Cerebellar nuclear complex (tissue), 1 donor: ENCODE measurements at places on chromosomes 11 and 22.

- no peak for DNase-seq
Measured at GRCh38 chr22:36197514-36198146, 4.0 kb downstream of the APOL4 start.

DNA sequence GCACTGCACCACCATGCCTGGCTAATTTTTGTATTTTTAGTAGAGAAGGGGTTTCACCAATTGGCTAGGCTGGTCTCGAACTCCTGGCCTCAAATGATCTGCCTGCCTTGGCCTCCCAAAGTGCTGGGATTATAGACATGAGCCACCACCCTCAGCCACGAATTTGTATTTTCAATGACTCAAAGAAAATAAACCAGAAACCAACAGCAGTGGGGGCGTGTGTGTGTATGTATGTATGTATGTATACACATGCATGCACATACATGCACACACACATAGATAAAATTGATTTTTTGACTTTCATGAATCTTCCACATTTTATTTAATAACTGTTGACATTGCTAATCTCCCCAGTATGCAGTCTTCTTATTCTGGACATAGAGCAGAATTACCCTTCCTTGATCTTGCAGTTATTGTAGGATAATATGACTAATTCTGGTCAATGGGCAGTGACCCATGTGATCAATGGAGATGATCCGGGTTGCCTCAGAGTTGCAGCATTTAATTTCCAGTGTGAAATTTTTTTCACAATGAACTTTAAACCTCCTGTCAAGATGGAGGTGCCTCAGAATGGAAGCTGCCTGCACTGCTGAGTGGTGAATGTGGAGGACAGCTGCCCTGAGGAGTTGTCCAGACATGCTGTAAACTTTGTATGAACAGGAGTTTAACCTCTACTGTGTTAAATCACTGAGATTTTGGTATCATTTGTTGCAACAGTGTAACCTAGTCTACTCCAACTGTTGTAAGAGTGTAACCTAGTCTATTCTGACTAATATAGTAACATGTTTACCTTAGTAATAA, 12.8 kb upstream of the PTPN5 start:
- DNase-seq = no peak

DNA sequence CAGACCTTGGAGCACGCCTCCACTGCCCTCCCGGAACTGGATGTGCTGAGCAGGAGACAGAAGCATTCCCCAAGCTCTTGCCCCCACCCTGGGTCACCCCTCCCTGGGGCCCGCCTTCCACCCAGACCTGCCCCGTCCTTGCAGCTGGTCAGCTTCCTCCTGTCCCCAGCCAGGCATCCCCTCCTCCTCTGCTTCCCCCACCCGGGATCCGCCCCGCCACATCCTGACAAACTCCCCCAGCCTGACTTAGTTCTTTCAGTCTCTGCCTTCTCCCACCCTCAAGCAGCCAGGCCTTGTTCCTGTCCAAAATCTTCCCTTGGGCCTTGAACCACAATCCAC, 1.1 kb upstream of the PLXNB2 start:
- no peak for DNase-seq

DNA sequence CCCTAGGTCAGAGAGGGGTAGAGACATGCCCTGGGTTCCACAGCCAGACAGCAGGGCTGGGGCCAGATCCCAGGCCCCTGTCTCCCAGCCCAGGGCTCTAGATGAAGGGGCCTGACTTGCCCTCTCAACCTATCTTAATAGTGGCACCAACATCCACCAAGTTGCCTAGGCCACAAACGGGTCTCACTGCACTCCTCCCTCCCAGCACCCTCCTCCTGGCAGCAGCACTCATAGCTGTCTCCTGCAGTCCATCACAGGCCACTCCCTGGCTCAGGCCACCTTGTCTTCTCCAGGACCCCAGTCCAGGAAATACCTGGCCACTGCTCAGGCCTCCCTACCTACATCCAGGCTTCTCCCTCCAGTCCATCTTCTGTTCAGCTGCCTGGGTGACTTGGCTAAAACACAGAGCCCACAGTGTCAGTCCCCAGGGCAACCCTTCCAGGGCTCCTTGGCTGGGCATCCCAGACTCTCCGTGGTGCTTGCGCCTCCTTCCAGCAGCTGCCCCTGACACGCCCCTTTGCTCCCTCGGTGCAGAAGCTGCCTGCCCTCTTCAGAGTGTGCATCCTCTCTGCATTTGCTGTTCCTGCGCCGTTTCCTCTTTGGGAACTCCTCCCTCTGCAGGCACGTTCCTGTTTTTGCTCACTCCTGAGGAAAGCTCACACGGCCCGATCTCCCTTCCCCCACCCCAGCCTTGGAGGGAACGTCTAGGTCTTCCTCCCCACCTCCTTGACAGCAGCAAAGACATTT, 40.5 kb downstream of the LRRC32 start:
- no peak for DNase-seq

- no peak for DNase-seq
Measured at GRCh38 chr22:36885474-36885873, 24.7 kb downstream of the NCF4 start.
